PC-9 (cell line): ENCODE measurements at places on chromosomes 7 and 10.

DNA sequence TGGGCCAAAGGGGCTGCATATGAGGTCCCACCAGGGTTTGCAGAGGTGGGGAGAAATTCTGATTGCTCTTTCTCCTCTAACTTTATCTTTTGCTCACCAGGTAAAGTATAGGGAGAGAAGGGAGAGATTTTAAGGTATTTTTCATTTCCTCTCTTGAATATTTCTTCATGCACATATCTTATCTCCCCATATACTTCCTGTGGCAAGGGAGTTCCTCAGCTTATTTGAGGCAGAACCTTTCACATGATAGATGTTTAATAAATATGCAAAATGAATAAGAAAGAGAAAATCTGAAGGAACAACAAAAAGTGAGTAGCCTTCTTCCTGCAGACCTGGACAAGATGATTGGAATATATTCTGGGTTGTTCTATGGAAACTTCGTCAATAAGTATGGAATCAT is 67.4 kb upstream of the PDCD4 start:
- DNase-seq: no peak

- DNase-seq: no peak
Measured at GRCh38 chr7:119969054-119969453, 303.9 kb upstream of the KCND2 start.

DNA sequence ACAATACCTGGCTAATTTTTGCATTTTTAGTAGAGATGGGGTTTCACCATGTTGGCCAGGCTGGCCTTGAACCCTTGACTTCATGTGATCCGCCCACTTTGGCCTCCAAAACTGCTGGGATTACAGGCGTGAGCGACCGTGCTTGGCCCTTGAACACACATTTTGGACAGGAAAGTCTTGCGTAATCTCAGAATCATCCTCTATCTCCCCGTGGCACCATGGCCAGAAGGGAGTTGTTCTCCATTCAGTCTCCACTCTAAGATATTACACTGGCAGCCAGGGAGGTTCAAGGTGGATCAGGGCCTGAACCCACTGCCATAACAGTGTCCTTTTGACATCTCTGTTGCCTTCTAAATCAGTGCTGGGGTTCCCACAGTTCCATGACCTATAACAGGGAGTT is 29.2 kb upstream of the GALNTL5 start:
- DNase-seq: no peak

GRCh38 chr7:43295429-43295828 is 183.0 kb downstream of the HECW1 start:
- no peak for DNase-seq

DNA sequence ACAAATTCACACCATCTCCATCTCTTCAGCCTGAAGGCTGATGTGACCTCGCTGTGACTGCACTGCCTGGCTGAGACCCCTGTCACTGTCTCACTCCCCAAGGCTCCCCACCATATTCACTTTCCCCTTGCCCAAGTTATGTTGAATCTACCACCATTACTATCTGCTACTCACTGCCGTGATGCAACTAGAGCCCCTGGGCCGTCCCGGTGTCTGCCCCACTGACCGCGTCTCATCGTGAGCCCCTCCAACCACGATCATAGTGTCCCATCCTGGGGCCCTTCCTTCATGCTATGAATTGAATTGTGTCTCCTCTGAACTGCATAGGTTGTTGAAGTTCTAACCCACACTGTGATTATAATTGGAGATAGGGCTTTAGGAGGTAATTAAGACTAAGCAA is 71.9 kb upstream of the CHST15 start:
- no peak for DNase-seq

DNA sequence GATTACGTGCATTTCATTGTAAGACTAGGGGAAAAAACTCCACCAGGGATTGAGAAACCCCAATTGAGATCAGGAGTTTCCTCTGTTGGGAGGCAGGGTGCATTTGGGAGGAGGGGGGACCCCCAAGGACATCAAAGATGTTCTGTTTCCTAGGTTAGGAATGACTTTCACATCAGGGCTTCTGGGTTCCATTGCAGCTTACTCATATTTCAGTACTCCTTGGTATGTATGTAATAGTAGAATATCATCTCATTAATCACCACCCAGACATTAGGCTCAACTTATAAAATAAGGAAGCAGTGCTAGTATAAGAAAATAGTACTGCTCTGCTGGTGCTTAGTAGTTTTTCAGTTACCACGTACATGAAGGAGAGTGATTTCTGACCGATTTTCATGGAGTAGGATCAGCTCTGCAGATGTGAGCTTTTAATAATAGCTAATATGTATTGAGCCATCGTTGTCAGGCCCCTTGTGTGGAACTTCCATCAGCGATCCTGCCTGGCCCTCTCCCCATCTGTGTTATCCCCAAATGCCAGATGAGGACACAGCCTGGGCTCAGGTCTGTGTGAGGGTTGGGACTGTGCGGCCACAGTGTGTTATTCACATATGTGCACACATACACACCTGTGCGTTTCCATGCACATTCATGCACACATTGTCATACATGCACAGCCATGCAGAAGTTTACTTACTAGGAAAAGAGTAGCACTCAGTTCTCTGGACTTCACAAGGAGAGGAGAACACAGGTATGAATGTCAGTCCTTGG is 23.5 kb downstream of the UPP1 start:
- peak; percentile 61 for DNase-seq

DNA sequence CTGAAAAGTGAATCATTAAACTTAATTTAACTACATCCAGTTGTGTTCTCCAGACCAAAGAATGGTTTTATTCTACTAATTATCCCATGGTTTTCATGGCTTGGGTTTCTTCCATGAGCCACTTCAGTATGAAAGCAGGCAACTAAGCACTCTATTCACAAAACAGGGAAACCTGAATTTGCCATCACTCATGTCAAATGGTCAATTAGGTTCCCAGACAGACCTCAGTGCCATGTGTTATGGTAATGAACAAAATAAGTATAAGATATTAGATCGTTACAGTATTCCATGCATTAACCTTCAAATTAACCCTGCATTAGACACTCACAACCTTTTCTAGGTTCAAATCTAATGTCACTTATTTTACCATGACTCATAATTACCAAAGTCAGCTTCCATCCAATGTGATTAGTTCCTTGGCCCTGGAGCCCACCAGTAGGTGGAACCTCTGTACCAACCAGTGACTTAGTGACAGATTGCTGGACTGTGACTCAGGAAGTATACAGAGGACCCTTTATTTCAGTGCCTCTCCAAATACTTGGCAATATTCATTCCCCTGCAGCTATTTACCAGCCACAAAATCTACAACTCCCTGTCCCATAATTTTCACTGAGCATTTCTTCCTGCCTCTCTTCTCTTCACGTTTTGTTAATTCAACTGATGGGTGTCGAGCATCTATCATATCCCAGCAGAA is 1270.2 kb upstream of the SORCS1 start:
- DNase-seq: no peak

DNA sequence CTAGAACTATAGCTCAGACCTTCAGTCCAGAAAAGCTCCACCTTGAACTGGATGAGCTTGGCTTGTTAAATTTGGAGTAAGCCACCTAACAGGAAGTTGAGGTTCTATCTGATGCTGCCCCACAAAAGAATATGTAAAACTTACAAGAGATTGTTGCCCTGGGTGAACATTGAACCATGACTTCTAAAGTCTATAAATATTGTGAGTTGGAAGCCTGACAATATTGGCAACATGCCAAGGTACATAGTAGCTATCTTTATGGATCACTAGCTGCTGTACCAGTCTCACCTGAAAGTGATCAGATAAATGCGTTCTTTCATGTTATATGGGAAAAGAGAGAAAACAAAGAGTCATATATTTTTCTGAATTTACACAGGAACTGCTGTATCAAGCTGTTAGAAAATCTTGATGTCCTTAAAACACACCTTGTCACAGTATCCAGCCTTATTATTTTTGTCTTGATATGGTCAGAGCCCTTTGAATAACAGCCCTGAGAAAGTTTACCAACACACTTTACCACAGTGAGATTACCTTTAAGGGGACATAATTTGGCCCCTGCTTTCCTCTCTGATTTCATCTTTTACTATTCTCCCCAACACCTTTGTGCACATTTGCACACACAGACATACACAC is 92.0 kb downstream of the LSMEM1 start:
- peak; percentile 41 for DNase-seq

GRCh38 chr7:156275292-156275691 is 365.3 kb upstream of the RNF32 start:
- DNase-seq: no peak

DNA sequence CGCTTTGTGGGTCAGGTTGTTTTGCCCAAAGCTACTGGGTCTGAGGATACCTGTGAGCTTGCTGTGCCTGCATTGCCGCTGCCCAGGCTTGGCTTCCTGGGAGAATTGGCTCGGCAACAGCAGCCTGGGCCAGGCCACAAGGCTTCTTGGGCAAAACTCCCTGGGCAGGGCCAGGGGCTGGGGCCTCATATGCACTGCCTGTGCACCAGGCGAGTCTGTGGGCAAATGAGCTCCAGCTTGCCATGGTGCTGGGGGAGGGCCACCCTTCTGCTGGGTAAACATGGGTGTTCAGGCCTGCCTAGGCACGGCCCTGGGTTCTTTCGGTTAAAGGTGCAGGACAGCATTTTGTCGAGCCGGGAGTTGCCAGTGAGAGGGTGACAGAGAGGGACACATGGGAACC is 19.4 kb downstream of the ZMIZ1 start:
- DNase-seq: no peak

GRCh38 chr7:158825628-158826289 is 3.5 kb downstream of the ESYT2 start:
- no peak for DNase-seq

DNA sequence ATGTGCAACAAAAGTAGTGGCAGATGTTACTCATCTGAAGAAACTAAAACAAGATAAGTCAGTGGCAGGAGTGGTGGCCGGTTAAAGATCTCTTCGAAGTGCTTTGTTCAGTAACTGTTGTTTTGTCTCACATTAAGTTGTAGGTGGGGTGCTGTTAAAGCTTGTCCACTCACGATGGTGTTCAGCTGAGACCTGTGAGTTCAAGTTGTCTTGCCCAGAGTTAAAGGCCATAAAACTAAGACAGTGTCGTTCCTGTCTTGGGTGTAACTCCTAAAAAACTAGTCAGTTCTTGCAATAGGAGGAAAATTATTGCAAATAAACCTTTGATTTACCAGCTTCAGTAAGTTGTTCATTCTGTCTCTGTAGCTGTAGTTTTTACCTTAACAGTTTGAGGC is 857 bp upstream of the FOXP2 start:
- no peak for DNase-seq

- DNase-seq: no peak
Measured at GRCh38 chr10:97278491-97278989, 13.9 kb downstream of the ARHGAP19 start.
